Left lung (tissue), 14 donors: ENCODE measurements at places on chromosomes 5 and 9. TPM values are rescaled to one million over a fixed set of nuclear protein-coding genes. Genes with fewer than 3 reads are reported as not detected.
A peak's percentile ranks its signal among the peaks of the same experiment; 100 is the strongest.

The ZBED3 gene
- polyA plus RNA-seq: 30.3 TPM

The C5orf52 gene
- not detected for polyA plus RNA-seq

The CDH12 gene
- polyA plus RNA-seq: 5.5 TPM

The PRDM9 gene
- polyA plus RNA-seq: not detected

The SPATA31D4 gene
- polyA plus RNA-seq: not detected

The SLC4A9 gene
- polyA plus RNA-seq: not detected

DNA sequence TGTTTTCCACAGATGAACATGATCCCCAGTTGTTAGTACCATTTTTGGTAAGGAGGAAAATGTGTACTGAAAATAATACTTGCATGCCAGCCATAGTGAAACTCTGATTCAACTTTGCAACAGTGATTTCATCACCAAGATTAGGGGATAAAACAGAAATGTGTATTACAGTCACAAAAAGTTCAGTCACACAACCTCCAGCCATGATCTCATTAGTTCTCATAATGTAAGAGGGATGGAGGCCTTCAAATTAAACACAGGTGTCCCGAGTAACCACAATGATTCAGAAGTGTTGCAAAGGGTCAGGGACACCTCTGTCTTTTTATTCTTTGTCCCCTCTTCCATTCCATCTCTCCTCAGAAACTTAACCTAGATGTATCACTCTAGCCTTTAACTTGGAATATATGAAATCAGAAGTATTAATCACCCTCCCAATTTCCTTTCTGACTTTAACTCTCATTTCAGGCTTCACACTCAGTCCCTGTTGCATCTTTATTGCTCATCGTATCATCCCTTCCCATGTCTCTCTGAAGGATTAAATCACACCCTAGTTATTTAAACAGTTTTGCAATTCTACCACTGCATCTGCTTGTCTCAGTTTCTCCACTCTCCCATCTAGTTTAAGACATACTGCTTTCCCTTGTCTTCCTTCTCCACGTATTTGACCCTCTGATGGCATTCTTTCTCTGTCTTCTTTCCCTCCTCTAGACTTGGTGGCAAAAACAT is 291.2 kb downstream of the ADAMTS6 start:
- DNase-seq: no peak

DNA sequence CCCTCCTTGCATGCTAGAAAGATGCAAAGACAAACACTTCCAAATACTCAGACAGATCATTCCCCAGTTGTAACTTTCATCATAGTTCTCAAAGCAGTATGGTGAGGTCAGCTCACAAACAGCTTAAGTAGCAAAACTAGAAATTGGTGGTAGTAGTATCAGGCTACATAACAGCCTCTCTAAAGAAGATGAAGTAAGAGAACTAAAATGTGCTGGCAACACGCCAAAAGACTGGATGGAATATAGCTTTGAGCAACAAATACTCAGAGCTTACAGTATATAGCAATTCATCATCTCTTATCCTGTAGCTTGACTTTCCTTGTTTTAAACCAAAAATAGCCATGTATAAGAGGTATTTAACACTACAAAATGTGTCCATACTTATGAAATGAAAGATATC is 7.5 kb downstream of the PFDN1 start:
- peak; percentile 83 for DNase-seq

- DNase-seq: no peak
These were observed 68.5 kb downstream of the RICTOR start for GRCh38 chr5:39005566-39006232.
